LNCaP clone FGC (cell line): ENCODE measurements at places on chromosomes 12 and 14.
A peak's percentile ranks its signal among the peaks of the same experiment; 100 is the strongest.

DNA sequence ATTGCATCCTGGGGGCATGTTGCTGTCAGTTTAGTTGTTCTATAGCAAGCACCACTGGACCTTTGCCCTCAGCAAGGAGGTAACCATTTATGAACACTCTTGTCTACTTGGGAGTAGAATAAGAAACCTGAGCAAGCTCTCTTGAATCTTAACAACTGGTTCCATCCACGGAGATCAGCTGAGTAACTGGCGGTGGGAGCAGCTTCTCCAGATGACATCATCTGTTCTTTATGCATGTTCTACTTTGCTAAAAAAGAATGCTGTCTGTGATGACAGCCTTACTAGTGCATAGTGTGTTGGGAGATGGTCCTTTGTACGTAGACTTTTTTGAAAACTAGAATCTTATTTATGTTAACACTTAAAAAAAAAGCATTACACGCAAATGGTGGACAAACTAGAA lies 17.7 kb downstream of the SLC4A8 start:
- DNase-seq, result no peak

DNA sequence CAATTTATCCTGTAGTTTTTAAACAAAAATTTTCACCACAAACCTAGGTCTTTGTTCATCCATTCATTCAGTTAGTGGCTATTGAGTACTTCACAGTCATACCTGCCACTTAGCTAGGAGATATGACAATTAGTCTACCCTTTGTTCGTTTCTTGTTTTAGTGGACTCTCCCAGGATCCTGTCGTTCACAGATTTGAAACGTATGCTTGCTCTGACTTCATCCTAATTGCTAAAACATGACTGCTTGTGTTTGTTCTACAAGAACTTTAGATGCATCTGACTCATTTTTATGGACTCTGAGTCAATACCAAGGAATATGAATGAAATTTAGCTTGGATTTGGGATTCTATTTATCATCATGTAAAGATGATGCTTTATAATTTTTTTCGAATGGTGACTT lies 69.5 kb downstream of the TBC1D30 start:
- peak; percentile 85 for DNase-seq

- no peak for DNase-seq
Measured at GRCh38 chr14:75487155-75487671, 35.1 kb upstream of the BATF start.

DNA sequence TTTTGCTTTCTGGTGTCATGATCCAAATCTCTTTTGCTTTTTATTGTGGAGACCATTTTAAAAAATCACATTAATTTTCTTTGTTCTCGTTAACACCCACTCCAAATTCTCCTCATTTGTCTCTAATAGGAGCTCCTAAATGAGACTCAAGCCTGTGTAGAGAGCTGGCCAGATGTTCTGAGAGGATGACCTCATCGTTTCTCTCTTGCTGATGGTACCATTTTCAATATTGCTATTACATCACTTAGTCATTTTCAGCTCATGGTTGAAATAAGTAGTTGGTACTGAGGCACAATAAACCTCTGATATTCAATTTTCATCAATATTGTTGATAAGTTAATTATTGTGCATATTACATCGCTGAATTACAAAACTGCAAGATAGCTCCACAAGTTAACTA lies 31.5 kb downstream of the SPTB start:
- no peak for DNase-seq

DNA sequence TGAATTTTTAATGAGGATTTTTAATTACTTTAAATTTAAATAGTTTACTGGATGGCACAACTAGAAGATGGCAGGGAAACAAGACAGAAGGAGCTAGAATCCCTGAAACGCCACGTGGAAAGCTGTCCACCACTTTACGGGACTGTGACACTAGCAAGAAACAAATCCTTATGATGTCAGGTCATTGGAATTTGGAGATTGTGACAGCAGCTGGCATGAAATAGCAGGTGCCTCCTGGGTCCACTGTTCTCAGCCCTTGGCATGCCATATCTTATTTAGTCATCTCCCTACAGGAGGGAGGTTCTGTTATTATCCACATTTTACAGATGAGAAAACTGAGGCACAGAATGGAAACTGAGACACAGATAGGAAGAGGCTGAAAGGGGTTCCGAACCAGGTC lies 113.8 kb downstream of the BCL11B start:
- DNase-seq, result peak; percentile 13

DNA sequence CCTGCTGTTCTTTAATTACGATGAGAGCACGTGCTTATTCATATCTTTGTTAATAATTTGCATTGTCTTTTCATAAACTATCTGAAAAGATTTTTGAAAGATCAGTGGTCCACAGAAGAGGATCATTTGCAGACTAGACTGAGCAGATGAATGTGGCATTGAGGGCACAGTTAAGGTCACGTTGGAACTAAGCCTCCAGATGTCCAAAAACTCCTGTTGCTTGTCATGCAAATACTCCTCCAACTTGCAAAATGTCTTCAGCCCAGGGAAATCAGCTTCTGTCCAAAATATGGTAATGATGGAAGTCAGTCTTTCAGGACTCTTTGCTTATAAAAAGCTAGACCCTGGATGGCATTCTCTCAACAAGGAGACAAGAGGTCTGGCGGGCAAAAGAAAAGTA lies 201.6 kb upstream of the TMEM260 start:
- DNase-seq, result no peak

- no peak for DNase-seq
Measured at GRCh38 chr12:131052929-131053328, 99.2 kb downstream of the ADGRD1 start.

- DNase-seq, result peak; percentile 48
Measured at GRCh38 chr14:70073924-70074566, 114.7 kb downstream of the SLC8A3 start.

DNA sequence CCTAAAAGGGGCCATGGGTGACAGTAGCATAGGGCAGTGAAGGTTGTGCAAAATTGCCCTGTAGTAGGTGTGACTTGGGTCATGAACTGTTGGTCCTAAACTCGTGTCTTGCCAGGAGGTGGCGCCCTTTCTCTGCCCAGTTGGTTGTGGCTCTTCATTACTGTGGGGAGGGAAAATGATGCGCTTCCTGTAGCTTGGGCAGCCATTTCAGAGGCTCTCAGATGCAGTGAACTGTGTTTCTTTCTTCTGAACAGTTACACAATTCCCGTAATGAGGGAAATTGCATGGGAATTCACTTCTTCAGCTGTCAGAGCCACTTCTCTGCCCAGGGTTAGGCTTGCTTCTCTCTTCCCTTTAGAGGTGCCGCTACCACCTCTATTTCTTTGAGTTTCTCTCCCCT lies 148.1 kb upstream of the NRXN3 start:
- DNase-seq, result peak; percentile 21

DNA sequence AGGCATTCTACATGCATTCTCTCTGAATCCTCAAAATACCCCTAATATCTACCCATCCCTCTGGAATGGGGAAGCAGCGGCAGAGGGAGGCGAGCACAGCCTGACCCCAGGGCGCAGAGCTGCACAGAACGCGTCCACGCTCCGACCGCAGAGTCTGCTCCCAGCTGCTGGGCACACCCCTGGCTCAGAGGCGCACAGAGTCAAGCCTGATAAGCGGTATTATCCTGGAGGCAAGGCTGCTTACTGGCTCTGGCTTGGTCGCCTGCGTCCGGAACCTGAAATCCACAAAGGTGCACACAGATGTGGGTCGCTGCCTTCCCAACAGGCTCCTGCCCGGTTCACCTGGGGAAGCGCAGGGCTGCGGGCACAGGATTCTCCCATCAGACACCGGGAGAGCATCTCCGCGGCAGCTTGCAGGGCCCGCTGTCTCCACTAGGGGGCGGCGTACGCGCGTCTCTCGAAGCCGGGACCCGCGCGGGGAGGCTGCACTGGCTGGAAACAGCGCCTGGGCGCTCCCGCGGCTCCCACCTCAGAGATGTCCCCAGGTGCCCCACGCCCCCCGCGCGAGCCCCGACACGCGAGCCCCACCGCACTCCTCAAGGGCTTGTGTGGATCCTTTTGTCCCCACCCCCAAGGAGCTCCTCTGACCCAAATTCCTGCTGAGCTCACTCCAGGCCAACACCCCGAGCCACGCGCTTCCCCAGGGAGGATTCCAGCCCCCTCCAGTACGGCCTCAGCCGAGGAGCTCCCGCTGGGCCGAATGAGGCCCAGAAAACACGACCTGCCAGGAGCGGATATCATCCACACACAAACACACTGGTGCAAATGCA lies 120.1 kb upstream of the FZD10 start:
- DNase-seq, result no peak

GRCh38 chr12:89328151-89329030 lies 23.9 kb downstream of the DUSP6 start:
- no peak for DNase-seq

DNA sequence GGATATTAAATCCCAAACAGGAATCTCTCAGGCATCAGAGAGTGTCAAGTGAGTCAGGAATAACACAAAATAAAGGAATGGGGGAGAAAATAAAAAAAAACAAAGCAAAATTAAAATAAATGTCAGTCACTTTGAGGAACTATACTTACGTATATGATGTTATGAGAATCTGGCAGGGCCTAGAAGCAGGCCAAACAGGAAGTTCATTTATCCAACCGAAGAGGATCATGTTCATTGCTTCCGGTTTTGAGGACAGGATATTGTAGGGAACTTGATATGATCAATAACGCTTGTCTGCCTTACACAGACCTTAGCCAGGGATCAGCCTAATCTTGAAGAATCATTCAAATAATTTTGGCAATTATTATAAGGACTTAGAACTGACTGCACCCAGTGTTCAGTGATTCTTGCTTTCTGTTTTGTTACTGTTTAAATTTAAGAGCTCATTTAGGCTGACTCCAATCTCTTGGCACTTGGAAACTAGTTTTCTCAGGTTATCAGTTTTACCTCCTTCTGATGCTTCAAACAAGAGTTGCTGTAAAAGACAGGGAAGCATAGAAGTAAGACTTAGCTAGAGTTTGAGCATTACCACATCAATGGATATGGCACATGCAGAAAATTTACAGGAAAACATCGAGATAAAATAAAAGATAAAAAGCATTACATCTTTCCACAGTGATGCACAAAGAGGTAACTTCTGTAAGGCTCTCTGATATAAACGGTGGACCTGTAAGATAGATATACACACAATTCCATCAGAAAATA lies 53.4 kb downstream of the ZFC3H1 start:
- DNase-seq, result no peak

- DNase-seq, result no peak
Measured at GRCh38 chr14:73640796-73641365, 3.9 kb upstream of the DNAL1 start.

DNA sequence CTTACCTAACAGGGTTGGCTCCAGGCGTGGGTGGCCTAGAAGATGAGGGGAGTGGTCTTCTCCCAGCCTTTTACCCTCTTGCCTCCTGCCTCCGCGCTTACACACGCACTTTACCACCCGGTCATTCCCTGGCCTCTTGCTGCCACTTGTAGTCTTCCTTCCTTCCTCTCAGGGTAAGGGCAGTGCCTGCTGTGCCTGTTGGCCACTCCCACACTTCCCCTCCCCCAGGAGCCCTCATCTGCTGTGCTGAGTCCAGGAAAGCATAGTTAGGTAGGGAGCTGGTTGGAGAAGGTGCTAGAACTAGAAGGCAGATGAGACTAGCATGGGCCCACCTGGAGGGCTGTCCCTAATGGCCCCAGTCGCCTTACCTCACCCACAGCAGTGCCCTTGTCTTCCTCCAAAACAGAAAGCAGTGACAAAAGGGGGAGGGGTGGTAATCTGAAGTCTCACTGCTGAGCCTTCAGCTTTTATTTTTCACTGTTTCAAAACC lies 54.3 kb upstream of the SRSF5 start:
- DNase-seq, result peak; percentile 55

- no peak for DNase-seq
Measured at GRCh38 chr12:46548605-46549071, 176.1 kb upstream of the SLC38A2 start.

GRCh38 chr14:30883508-30884294 lies 9.3 kb downstream of the COCH start:
- DNase-seq, result no peak

DNA sequence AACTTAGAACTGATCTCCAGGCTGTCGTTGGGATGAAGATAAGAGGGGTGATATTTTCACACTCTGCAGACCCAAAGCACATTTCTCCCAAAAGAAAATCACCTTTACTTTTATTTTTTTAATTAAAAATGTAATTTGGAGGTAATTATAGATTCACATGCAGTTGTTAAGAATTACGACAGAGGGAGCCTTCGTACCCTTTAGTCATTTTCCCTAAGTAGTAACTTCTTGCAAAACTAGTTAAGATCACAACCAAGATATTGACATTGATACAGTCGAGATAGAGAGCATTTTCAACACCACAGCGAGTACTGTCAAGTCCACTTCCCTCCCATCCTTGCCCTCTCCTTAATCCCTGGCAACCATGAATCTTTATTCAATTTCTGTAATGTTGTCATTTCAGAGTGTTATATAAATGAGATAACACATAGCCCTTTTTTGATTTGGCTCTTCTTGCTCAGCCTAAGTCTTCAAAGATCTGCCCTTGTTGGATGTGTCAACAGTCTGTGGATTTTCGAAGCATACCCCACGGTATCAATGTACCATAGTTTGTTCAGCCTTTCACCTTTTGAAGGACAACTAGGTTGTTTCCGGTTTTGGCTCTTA lies 39.6 kb downstream of the DNAH10 start:
- DNase-seq, result peak; percentile 38

DNA sequence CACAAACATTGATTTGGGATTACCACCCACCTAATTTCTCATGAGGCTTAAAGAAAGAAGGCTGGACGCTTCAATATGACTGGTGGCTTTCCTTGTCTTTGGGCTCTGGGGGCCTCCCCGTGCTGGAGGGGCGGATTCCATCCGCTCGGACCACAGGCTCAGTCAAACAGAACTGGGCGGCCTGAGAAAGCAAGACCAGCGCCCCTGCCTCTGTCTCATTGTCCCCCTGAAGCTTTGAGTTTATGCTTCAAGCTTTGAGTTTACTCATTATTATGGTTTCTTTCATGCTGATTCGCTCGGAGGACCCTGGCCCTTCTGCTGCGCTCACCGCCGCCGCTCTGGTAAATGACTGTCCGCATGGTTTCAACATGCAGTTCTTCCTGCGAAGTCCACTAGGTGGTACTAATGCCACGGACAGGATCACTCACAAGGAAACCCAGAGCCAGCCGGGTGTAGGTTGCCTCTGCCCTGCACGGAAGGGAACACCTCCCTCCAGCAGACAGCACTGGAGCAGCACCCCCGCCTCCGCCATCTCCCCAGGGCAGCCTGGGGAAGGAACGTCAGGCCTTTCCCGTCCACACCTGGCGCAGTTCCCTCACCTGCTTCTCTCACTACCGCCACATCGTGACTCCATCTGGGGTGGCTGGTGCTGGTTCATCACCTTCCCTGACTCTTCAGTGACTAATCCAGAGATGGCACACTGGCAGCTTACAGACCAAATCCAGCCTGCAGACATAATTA lies 13.2 kb upstream of the TIGAR start:
- DNase-seq, result peak; percentile 63

GRCh38 chr12:91874086-91874865 lies 271.4 kb downstream of the BTG1 start:
- no peak for DNase-seq

DNA sequence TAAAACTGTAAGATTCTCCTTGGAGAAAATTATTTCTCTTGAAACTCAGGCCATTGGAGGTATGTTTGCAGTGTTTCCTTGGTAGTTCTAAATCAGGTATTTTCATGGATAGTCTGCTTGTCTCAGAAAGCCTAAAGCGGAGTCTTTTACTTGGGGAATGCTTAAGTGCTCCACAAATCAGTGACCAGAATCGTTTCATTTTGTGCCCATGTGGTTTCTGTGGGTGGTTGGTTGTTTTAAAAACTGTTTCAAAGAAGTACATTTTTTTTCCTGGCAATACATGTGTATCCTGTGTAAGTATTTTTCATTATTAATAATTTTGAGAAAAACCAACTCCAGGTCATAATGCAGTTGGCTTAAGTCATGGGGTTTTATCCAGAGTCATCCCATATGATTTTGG lies 33.6 kb downstream of the CCDC91 start:
- no peak for DNase-seq
